A673 (cell line): ENCODE measurements at places on chromosomes 1 and 21. TPM values are rescaled to one million over a fixed set of nuclear protein-coding genes. Genes with fewer than 3 reads are reported as not detected.

CDCP2 gene
- total RNA-seq = not detected in 2 replicates

PAPPA2 gene
- total RNA-seq = 0.06 TPM in 1 of 2 replicates, not detected in the other

KIF17 gene
- 0.28 and 0.71 TPM in 2 replicates for total RNA-seq

HAO2 gene
- not detected in 2 replicates for total RNA-seq

DNA sequence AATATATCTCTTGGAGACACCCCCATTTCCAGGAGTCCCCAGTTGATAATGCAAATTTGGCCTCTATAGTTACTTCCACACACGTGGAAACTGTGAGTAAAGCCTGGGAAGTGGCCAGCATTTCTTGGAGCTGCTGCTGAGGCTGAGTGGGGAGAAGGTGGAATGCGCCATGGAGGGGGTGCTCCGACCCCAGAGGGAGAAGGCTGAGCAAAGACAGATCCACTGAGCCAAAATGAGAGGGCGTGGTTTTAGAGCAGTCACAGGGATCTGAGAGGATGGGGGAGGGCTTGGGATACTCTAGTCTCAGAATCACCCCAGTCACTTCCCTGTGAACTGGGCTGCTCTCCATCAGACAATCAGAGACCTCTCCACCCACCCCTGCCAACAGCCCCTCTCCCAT is 38.7 kb downstream of the TRIM62 start:
- no peak for DNase-seq
- H3K27me3 ChIP-seq = no peaks in the 10 kb centered on the region
- H3K36me3 ChIP-seq = no peaks in the 10 kb centered on the region
- H3K4me3 ChIP-seq = no peak overlapping the region
- H3K4me1 ChIP-seq = no peaks in the 10 kb centered on the region
- no peak overlapping the region for H3K27ac ChIP-seq

GRCh38 chr21:45555251-45555556 is 13.0 kb upstream of the SLC19A1 start:
- no peak overlapping the region for H3K27ac ChIP-seq
- DNase-seq = no peak
- H3K27me3 ChIP-seq = no peaks in the 10 kb centered on the region
- H3K4me3 ChIP-seq = peak overlapping the region; percentile 50

GRCh38 chr1:187096689-187097088 is 267.9 kb downstream of the PLA2G4A start:
- no peak overlapping the region for H3K27ac ChIP-seq
- no peaks in the 10 kb centered on the region for H3K36me3 ChIP-seq
- DNase-seq = no peak
- H3K4me1 ChIP-seq = no peaks in the 10 kb centered on the region
- no peaks in the 10 kb centered on the region for H3K27me3 ChIP-seq
- no peak overlapping the region for H3K4me3 ChIP-seq
